ENCODE measurements at places on chromosomes 3 and 15.

DNA sequence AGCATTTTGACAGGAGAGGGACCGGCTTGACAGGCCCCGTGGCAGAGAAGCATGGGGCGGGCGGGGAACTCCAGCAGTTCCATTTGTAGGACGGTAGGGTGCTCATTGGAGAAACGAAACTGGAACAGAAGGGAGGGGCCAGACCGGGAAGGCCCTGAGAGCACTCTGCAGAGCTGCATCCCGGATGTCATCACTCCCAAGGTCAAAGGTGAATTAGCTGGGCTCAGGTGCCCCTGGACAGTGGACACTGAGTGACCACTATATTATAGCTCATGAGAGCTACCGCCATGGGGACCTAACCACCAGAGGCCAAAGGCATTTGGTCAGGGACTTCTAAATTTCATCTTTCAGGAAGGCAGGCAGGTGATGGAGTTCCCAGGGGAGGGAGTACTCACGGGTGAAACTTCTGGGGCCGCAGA lies 7.3 kb downstream of the CSRNP1 start:
- DNase-seq: no peak

DNA sequence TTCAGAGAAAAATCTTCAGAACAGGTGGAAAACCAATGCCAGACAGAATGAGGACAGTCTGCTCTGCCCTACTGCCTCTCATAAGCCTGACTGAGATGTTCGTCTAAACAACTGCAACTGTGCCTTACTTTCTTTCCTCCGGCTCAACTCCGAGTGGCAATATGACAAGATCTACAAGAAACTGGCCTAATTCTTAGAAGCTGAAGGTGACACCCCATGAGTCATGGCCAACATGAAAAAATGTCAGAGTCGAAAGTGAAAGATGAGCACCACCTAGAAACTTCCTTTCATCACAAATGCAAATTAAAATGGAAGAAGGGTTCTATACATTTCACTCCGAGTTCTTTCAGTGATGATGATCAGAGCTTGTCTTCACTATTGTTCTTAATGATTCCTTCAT lies 12.9 kb downstream of the PCYT1A start:
- peak; percentile 89 for DNase-seq

GRCh38 chr15:68557469-68558317 lies 21.1 kb upstream of the CORO2B start:
- no peak for DNase-seq

GRCh38 chr3:137647179-137647578 lies 116.9 kb upstream of the SOX14 start:
- no peak for DNase-seq

DNA sequence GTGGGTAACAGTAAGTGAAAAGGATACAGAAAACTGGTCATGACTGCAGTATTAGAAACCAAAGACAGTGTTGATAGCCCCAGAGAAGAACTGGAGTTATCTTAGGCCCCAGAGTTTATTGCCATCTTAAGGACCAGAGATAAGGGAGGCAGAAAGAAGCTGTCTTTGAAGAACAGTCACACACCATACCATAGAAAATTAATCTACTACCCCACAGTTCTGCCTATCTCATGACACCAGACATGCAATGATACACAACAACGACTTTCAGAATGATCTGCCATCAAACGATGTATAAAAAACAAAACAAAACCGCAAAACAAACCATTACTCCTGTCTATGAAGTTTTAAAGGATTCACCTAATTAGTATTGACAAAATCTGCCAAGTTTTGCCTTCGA lies 9.6 kb downstream of the CPOX start:
- peak; percentile 96 for DNase-seq

DNA sequence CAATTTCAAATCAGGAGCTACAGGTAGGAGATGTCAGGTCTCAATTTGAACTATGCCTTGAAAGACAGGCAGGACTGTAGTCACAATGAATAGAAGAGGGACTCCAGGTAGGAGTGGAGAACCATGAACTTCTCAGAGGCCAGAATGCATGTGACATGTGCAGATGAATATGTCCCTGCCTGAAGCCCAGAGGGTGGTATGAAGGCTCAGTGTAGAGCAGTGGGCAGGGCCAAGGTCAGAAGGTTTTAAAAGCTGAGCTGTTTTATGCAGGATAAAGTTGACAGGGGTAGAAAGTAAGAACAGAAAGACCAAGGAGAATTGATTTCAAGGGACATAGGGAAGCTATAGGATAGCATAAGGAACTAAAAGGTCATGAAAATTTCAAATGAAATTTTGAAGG lies 30.8 kb downstream of the CLK3 start:
- no peak for DNase-seq

- DNase-seq: no peak
These were observed 38.0 kb downstream of the PRICKLE2 start for GRCh38 chr3:64187065-64187959.

DNA sequence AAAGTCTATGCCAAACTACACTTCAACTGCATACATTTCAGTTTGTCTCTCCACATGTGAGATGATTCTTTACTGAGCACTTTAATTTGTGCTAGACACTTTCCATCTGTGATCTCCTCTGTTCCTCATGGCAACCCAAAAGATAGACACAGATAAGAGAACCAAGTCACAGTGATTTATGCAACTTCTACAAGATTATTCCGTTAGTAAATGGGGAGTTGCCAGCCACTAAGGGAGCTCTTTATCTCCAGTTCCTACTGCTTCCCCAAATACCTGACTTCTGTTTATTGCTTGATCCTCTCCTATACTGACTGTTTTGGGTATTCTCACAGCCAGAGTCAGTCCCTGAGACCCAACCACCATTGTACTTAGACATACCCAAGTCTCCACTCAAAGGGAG lies 24.1 kb upstream of the AKAP13 start:
- DNase-seq: peak; percentile 30

GRCh38 chr3:161295325-161295724 lies 74.2 kb downstream of the NMD3 start:
- no peak for DNase-seq

DNA sequence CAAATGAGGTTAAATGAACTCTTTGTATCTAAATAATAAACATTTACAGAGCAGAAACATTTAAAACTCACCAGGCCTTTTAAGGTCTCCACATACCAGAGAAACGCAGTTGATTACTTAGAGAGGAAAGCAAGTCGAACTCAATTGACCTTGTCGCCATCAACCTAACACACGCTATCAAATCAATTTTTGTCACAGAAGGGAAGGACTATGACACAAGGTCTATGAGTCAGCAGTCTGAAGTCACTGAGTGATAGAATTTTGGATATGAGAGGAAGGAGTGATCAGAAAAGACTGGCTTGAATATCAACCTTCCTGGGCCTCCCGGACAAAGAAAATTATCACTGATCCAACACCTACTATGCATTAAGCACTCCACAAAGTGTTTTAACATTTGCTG lies 514.4 kb upstream of the ZNF385D start:
- DNase-seq: peak; percentile 15

DNA sequence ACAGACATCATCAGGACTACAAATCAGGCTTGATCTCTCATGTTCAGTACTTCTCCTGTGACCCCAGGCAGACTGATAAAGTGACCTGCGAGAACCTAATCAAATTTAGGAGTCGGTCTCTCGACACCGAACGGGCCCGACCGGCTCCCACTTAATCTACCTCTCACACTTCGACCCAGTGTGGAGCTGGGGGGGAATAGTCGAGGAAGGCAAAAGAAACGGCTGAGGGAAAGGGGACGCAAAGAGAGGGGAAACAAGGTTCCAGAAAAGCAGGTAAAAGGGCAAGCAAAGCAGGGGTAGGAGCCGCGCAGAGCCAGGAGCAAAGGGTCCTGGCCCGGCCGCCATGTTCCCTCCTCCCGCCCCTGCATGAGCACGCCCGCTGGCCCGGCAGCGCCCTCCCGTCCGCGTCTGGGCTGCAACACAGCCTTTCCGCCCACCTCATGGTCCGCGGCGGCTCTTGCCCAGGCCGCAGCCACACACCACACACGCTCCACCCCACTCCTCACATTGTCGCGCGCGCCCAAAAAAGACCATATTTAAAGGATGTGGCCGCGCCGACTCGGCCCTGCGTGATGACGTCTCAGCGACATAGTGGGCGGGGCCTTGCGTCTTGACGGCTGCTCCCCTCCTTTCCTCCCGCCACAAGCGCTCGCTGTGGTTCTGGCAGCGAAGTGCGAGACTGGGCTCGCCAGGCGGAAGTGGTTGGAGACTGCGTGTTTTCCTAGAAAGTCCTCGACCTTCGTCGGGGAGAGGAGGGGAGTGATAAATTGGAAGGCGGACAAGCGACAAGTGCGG lies at the start of gene ICE2:
ICE2 (minus strand) TSS at position 577 of the 795 bp plus-strand sequence. CDS start 1,165 bp downstream, outside the sequence.
- DNase-seq: peak; percentile 99

GRCh38 chr3:50204804-50205412 lies at the start of gene SLC38A3:
SLC38A3 (plus strand) TSS chr3:50205271; CDS start chr3:50214200, 8,929 bp downstream.
- no peak for DNase-seq

- DNase-seq: no peak
These were observed 49.0 kb upstream of the SIAH2 start for GRCh38 chr3:150811984-150812383.

DNA sequence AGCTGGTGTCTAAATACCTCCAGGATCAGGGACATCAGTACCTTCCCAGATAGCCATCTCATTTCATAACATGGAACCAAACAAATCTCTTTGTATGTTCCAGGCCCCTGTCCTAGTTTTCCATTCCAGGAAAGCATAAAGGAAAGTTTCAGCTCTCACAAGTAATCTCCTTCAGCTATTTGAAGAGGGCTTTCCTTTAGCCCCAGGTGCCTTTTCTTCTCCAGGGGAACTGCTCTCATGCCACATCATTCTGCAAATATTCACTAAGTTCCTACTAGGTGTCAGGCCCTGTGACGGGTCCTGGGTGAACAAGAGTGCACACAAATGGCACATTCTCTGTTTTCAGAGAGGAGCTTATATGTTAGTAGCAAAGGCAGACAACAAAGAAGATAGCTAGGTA lies 136.1 kb downstream of the ADAMTS9 start:
- no peak for DNase-seq

- peak; percentile 62 for DNase-seq
These were observed 177.8 kb downstream of the SERPINI1 start for GRCh38 chr3:167913219-167913835.

DNA sequence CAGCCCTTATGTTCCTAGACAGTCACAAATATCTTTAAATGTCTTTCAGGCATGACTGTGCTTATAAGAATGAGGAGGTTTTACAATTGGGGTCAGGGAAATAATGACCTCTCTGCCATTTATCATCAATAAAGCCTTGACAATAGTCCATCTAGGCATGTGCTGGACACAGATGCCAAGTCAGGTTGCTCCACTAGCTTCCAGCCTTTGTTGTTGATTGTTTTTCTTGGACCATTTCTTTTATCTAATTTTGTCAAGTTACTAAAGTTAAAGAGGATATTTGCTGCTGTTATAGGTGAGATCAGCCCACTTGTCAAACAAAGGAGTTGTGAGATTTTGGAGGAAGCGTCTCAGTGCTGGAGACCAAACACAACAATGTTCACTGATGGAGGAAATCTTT lies 628.0 kb downstream of the ROBO2 start:
- no peak for DNase-seq

GRCh38 chr3:155352900-155353490 lies 59.5 kb upstream of the STRIT1 start:
- DNase-seq: peak; percentile 69

GRCh38 chr3:87370007-87370406 lies 93.6 kb upstream of the POU1F1 start:
- DNase-seq: no peak

DNA sequence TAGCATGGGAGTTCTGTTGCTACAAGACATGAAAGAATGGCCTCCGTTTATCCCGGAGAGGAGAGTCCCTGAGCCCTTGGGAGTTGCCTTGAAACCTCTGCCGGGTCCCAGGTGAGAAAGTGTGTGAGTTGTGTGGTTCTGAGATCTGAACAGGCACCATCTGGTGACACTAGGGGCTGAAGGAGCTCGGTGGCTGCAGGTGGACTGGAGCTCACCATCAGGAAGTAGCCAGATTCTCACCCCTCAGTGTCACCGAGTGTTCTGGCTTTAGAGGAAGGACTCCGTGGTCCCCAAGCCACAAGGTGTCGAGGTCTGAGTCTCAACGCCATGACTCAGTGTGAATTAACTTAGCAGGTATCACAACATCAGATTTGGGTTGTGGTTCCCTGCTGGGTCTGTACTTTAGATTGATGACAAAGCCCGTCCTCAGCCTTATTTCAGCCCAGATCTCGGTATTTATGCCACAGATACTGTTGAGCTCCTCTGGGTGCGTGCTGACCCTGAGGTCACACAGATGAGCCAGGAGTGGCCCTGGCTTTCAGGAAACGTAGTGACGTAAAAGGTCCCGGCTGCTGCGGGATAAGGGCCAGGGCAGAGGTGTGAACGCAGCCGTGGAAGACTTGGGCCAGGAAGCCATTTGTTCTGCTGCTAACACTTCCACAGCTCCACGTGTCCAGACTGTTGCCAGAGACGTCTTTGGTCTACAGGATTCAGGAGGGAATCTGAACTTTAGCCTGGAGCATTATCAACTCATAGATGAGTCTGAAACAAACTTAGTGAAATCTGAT lies 54.4 kb downstream of the PGPEP1L start:
- DNase-seq: no peak

DNA sequence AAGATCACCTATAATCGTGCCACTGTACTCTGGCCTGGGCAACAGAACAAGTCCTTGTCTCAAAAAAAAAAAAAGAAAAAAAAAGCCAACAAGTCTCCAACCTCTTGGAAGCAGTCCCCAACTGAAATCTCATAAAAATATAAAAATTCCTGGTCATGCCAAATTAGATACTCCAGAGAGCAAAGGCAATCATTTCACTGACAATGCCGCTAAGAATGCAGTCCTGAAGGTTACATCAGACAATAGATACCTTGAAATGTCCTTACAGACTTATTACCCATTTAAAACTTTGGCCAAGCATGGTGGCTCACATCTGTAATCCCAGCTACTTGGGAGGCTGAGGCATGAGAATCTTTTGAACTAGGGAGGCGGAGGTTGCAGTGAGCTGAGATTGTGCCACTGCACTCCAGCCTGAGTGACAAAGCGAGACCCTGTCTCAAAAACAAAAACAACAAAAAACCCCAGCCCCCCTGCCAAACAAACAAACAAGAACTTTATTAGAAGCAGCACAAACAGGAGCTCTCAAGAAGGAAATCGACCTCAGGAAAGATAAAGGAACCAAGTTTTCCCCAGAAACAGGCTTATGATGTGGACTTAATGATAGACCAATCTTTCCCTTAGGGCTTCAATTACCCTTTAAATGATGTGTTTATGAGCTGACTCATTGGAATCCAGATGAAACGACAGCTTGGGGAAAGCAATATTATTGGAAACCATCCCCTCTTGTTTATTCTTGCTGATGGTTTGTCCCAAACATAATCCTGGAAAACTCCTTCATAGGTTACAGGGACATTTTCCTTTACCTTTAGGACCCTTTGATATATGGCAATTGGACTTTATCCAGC lies 53.1 kb upstream of the XCR1 start:
- DNase-seq: no peak

Data from OCI-M1 (cell line).